ENCODE measurements at places on chromosomes 4 and X. TPM values are rescaled to one million over a fixed set of nuclear protein-coding genes. Genes with fewer than 3 reads are reported as not detected.

Gene IBSP
- not detected for total RNA-seq

DNA sequence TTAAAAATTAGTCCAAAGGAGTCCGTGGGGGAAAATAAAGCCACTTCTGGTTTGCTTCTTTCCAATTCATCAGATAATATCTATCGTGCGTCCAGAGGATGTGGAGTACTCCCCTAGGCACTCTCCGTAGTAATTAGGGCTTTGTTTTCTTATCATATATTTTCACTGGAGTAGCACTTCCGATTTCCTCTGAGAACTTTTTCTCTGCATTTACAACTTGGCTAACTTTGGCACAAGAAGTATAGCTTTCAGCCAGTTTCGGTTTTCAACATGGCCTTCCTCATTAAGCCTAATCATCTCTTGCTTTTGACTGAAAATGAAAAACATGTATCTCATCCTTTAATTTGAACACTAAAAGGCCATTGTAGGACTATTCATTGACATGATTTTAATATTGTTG is 80.5 kb downstream of the CASP3 start:
- no peaks in the 10 kb centered on the region for H3K27me3 ChIP-seq
- peaks cover 6% of the 10 kb centered on the region for H3K4me1 ChIP-seq
- peaks cover 2% of the 10 kb centered on the region for H3K36me3 ChIP-seq
- DNase-seq: no peak

DNA sequence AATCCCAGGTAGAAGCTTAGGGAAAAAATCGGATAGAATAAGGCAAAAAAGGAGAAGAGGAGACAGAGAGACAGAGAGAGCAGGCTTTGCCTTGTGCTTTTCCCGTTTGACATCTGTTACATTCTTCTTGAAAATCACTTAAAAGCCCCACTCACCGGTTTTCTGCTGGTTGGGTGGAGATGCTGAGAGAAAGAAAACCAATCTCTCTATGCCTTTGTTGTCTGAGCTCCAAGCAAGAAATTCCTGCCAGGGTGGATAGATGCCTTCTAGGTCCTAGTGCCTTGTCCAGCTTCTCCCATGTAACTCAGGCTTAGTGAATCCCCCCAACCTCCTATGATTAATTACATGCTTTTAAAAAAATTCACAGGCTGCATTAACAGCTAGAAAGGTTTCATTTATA is at the start of gene DCX:
DCX (minus strand) TSS at position 210 of the 400 bp plus-strand sequence. CDS start 1,794 bp downstream, outside the sequence.
- H3K4me1 ChIP-seq: no peaks in the 10 kb centered on the region
- H3K4me3 ChIP-seq: no peak within 1 kb of the TSS
- no peak within 1 kb of the TSS for H3K27ac ChIP-seq
- H3K27me3 ChIP-seq: peaks cover 9% of the 10 kb centered on the region
- H3K36me3 ChIP-seq: no peaks in the 10 kb centered on the region

DNA sequence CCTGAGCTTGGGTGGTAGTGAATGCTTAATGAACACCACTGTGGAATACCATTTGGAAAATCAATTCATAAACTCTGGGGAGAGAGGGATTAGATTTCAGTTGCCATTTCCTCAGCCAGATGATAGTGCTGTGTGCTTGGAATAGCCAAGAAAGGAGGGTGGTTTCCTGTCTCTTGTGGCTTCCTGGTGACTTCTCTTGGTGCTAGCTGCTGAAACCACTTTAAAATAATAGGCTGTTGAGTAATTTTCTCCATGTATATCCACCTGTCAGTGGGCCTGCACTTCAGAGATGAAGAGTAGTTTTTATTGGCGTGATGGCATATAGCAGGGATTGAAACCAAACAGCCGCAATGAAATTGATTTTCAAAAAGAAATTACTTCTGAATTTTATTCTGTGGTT is 11.8 kb downstream of the EDA start:
- peaks cover 7% of the 10 kb centered on the region for H3K4me1 ChIP-seq
- H3K4me3 ChIP-seq: no peak overlapping the region
- no peaks in the 10 kb centered on the region for H3K36me3 ChIP-seq

Gene FOXR2
- not detected for total RNA-seq

DNA sequence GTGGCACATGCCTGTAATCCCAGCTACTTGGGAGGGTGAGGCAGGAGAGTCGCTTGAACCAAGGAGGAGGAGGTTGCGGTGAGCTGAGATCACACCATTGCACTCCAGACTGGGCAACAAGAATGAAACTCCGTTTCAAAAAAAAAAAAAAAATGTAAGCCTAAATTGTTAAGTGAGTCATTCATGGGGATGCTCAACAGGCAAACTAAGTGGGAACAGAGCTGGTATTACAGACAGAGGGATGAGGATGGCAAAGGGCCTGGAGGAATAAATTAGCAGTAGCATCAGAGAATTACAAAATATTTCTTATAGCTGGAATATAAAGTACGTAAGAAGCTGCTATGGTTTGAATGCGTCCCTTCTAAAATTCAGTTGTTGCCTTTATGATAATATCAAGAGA is 43.4 kb upstream of the OGT start:
- H3K27me3 ChIP-seq: no peaks in the 10 kb centered on the region
- peaks cover 14% of the 10 kb centered on the region for H3K4me1 ChIP-seq
- peaks cover 15% of the 10 kb centered on the region for H3K36me3 ChIP-seq
- DNase-seq: no peak
- no peak overlapping the region for H3K4me3 ChIP-seq

- no peak overlapping the region for H3K27ac ChIP-seq
- DNase-seq: no peak
- no peaks in the 10 kb centered on the region for H3K4me1 ChIP-seq
- no peak overlapping the region for H3K4me3 ChIP-seq
Observed at GRCh38 chrX:6238576-6238975, 9.9 kb upstream of the NLGN4X start.

- no peak for DNase-seq
- H3K4me1 ChIP-seq: no peaks in the 10 kb centered on the region
- no peak overlapping the region for H3K27ac ChIP-seq
- H3K4me3 ChIP-seq: no peak overlapping the region
- no peaks in the 10 kb centered on the region for H3K27me3 ChIP-seq
- no peaks in the 10 kb centered on the region for H3K36me3 ChIP-seq
Observed at GRCh38 chr4:132770776-132771175, 378.3 kb upstream of the PCDH10 start.

GRCh38 chrX:127177966-127178365 is 358.4 kb downstream of the PRR32 start:
- H3K36me3 ChIP-seq: no peaks in the 10 kb centered on the region
- no peak overlapping the region for H3K4me3 ChIP-seq
- H3K4me1 ChIP-seq: no peaks in the 10 kb centered on the region

GRCh38 chr4:182752158-182752910 is 164.9 kb downstream of the DCTD start:
- peaks cover 4% of the 10 kb centered on the region for H3K27me3 ChIP-seq
- H3K4me3 ChIP-seq: no peak overlapping the region
- no peaks in the 10 kb centered on the region for H3K4me1 ChIP-seq
- H3K36me3 ChIP-seq: no peaks in the 10 kb centered on the region
- DNase-seq: no peak
- H3K27ac ChIP-seq: no peak overlapping the region

DNA sequence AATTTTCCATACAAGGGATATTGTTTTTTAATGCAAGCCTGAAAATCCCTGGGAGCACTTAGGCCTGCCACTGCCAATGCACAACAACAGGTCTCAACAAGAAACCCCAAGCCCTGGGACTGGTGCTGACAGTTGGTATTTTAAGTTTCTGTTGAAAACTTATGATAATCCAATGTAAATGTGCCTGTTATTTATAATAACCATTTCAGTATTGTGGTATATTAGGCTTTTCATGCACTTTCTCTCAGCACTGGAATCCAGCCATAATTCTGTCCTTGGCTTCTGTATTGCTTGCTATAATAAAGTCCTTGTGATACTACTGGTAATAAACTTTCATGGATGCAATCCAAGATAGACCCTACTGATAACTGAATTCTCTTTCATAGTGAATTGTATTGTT is 218.9 kb downstream of the PCDH7 start:
- no peak for DNase-seq
- H3K4me1 ChIP-seq: no peaks in the 10 kb centered on the region
- H3K27me3 ChIP-seq: no peaks in the 10 kb centered on the region
- H3K4me3 ChIP-seq: no peak overlapping the region
- H3K36me3 ChIP-seq: no peaks in the 10 kb centered on the region
- H3K27ac ChIP-seq: no peak overlapping the region

Gene F9
- total RNA-seq: not detected

- no peak for DNase-seq
- H3K36me3 ChIP-seq: no peaks in the 10 kb centered on the region
- H3K4me1 ChIP-seq: peaks cover 3% of the 10 kb centered on the region
- no peak overlapping the region for H3K4me3 ChIP-seq
Observed at GRCh38 chr4:55159851-55160250, 34.5 kb upstream of the KDR start.

Gene REPS2
- not detected for total RNA-seq

DNA sequence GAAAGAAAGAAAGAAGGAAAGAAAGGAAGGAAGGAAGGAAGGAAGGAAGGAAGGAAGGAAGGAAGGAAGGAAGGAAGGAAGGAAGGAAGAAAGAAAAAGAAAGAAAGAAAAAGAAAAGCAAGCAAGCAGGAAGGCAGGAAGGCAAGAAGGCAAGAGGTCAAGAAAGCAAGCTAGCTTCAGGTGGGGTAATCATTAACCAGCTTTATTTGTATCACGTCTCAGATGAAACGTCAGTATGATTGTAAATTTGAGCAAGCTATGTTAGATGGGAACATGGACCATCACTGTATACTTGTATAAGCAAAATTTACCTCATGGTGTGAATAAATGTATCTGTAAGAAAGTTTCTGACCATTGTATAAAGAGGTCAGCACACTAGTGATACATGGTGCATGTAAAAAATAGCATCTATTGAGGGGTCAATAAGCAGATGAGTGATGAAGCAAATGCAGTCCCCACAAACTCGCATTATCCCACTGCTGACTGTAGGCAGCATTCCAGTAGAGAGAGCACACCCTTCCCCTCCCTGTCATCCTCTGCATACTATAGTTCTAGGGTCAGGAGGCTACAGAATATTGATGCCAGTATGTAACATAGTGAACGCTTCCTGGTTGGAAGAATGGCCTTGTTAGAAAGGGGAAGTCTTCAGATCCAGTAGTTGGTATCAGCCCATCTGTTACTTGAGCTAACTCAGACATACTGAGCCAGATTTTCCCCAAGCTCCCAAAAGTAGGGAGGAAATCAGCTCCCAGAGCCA is 16.5 kb upstream of the KLHL34 start:
- no peaks in the 10 kb centered on the region for H3K36me3 ChIP-seq
- H3K27ac ChIP-seq: no peak overlapping the region
- peaks cover 5% of the 10 kb centered on the region for H3K27me3 ChIP-seq
- H3K4me1 ChIP-seq: no peaks in the 10 kb centered on the region
- no peak for DNase-seq

Gene GC
- not detected for total RNA-seq

DNA sequence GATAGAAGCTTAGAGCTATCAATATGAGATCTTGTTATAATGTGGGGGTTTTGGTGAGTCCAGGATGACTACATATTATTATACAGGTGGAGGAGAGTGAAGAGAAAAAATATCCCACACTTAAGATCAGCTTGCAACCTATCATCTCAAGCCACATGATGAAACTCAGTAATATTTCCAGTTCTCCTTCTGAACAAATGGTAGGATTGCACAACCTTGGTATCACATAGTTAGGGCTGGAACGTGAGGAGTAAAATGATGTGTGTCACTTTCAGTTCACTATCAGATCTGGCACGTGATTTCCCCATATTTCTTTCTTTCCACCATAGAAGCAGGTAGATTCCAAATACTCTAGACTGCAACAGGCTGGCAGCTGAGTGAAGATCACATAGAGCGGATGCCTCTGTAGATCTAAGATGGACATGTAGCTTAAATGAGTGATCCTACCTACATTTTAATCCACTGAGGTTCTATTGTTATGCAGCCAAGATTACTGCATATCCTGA is 150.6 kb upstream of the ANKRD50 start:
- no peak overlapping the region for H3K4me3 ChIP-seq
- H3K36me3 ChIP-seq: no peaks in the 10 kb centered on the region
- H3K4me1 ChIP-seq: no peaks in the 10 kb centered on the region
- DNase-seq: no peak
- no peak overlapping the region for H3K27ac ChIP-seq

Gene TAF7L
- total RNA-seq: not detected

- H3K27me3 ChIP-seq: no peaks in the 10 kb centered on the region
- H3K27ac ChIP-seq: no peak overlapping the region
- H3K36me3 ChIP-seq: no peaks in the 10 kb centered on the region
- H3K4me3 ChIP-seq: no peak overlapping the region
- no peaks in the 10 kb centered on the region for H3K4me1 ChIP-seq
- DNase-seq: no peak
Observed at GRCh38 chrX:12567857-12568256, 223.4 kb upstream of the PRPS2 start.

- no peak overlapping the region for H3K27ac ChIP-seq
- no peak for DNase-seq
- H3K4me1 ChIP-seq: no peaks in the 10 kb centered on the region
- no peak overlapping the region for H3K4me3 ChIP-seq
- no peaks in the 10 kb centered on the region for H3K27me3 ChIP-seq
Observed at GRCh38 chrX:10856797-10857196, 236.4 kb upstream of the MID1 start.

DNA sequence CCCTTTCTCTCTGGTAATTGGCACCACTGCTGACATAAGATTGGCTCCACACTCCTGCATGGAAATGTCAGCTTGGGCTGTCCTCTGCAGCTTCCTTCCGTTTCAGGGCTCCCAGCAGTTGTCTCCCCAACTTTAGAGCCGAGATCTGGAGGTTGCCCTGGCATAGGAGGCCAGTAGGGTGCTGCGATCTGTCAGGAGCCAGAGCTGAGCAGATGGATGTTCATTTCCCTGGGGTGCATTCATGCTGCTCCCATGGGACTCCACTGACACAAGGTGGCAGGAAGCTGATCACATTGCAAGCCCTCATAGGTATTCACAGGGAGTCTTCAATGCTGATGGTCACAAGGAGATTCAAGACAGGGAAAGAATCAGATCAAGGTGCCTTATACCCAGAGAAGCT is 116.6 kb upstream of the RAI2 start:
- H3K27me3 ChIP-seq: no peaks in the 10 kb centered on the region
- no peak overlapping the region for H3K4me3 ChIP-seq
- H3K4me1 ChIP-seq: no peaks in the 10 kb centered on the region
- H3K27ac ChIP-seq: no peak overlapping the region
- no peaks in the 10 kb centered on the region for H3K36me3 ChIP-seq

Data from activated naive CD8-positive, alpha-beta T cell treated with anti-CD3 and anti-CD28 coated beads for 36 hours (primary cell).